WTC11 (cell line): ENCODE measurements at places on chromosomes 5 and 9.

DNA sequence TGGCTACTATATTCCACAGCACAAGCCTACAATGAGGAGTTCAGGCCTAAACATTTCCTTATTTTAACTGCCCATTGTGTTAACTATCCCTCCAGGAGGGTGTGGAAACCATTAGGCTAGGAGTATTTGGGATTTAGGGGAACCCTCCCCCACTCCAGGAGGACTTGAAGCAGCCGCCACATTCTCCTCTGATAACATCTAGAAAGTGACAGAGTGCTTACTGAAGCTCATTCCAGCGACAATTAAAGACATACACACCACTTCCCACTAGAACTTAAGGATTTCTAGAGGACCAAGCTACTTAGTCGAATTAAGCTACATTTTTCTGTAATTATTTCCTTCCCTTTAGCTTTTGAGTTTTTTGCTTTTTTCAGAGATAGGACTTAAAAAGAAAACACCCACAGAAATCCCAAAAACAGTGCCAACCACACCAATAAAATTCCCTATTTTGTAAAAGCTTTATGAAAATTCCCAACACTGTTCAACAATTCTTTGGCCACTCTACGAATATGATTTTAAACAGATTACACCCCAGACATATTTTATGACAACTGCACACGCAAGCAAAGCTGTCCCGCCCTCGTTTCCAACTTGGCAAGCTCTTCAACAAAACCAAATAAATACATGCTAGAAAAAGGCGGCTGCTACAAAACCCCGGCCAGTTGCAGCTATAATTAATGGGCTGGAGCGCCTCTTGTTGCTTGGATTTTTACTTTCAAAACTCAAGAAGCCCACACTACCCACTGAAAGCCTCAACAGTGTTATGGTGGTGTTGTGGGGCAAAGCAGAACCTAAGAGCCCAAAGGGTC is 4.5 kb downstream of the ROR2 start:
- no peak for DNase-seq

DNA sequence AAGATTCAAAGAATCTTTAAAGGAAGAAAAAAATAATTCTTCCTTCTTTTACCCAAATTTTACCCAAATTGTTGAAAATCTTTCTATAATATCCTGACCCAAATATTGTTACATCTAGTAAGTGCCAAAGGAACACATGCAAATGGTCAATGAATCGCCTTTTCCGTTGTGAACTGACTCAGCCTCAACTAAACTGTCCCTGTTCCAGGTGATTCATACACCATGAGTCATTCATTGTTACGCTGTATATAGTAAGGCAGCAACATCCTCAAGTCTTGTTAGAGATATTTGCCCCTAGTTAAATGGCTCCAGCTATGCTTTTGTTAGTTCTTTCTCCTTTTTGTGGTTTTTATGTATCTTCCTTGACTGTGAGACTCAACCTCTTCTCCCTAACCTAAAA is 9.7 kb downstream of the PTGER4 start:
- no peak for DNase-seq

DNA sequence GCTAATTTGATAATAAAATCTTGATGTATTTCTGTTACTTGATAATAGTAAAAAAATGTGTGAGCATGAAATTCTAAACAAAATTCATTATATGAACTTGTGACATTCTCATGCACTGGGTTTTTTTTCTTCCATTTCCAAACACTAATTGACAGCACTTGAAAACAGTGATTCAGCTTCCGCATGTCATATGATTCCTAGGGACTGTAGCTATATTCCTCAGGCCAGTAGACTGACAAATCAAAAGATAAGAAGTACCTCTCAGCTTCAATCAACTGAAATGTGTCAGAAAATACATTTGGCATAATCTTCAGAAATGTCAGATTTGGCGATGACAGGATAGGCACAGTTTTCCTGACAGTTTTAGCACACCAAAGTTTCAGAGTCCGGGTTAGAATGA is 52.5 kb downstream of the EFNA5 start:
- DNase-seq, result no peak

- peak; percentile 99 for DNase-seq
These were observed at the start of gene CCNB1 for GRCh38 chr5:69166686-69167492. CCNB1 (plus strand) TSS chr5:69167150; CDS start chr5:69167263, 113 bp downstream.

DNA sequence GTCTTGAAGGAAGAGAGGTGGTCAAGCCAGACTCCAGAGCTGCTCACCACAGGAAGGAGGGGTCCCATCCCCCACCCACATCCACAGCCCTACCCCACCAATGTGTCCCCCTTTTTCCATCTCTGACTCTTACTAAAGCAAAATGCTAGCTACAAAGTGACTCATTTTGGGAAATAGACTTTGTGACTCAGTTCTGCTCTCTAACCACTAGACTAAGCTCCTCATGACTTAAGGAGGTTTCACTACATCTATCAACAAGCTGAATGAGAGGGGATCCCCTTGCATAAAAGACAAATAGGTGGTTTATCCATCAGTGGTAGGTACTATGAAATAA is 35.1 kb upstream of the ADRB2 start:
- no peak for DNase-seq
